ENCODE measurements at places on chromosomes 1 and 21.

DNA sequence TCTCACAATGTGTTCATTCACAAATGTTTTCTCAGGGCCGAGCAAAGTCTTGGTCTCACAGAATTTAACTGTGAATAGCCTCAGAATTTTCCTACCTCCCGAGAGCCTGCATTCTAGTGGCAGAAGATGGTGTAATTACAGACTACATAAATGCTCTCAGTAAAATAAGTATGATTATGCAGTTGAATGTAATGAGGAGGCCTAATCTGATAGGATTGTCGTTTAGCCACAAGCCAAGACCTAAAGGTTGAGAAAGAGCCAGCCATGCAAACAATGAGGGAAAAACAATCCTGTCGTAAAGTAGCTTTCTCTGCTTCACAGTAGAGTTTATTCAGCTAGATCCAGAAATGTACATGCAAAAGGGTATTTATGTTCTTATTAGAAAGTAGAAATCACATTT lies 607.8 kb upstream of the B3GALT2 start:
- no peak for DNase-seq

DNA sequence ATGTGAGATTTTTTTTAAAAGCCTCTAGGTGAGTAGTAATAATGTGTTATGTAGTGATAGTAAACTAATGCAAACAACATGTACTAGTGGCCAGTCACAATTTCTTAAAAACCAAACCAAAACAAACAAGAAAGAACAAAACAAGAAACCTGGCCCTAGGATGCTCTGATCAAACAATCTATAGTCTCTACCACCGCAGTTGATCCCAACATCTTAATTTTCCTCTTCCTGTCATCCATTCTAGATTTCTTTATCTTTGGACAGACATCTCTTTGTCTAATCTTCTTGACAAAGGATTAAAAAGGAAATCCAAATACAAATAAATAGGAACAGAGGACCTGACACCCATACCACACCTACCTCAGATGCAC lies 188.2 kb upstream of the ADAMTS5 start:
- no peak for DNase-seq

GRCh38 chr1:193846876-193847604 lies 660.6 kb upstream of the B3GALT2 start:
- DNase-seq, result no peak

DNA sequence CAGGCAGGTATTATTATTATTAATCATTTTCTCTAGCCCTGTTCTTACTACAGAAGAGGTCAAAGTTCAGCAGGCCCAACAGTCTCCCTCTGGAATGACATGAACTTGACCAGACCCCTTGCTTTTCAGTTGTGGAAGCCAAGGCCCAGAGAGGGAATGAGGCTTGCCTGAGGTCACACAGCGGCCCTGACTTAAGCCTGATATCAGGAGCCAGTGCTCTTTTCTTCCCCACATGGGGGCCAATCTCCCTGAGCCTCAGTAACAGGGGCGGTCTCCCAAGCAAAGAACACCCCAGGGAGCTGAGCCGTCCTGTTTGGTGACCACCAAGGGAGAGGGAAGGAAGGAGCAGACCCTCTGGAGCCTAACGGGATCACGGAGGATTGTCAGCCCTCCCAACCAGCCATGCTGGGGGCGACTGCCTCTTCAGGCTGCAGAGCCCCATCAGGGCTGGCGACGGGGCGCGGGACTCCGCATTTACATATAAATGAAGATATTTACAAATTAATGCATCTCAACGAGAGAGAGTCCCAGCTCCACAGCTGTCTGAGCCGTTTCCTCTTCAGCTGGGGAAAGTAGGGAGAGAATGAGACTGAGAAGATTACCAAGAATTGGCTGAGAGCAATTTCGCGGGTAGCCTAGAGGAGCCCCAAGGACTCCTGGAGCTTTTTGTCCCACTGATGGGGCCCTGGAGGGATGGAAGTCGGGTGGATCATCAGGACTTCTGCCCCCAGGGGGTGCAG lies 186.1 kb upstream of the KLHDC7A start:
- no peak for DNase-seq

- DNase-seq, result no peak
These were observed 42.5 kb downstream of the CNST start for GRCh38 chr1:246608616-246609376.

- DNase-seq, result no peak
These were observed at the start of gene ADGRL2 for GRCh38 chr1:81800695-81801650. Gene ADGRL2, plus strand, starts transcription at chr1:81800934. Its CDS starts 36,051 bp downstream, at chr1:81836985.

- no peak for DNase-seq
These were observed 105.2 kb downstream of the ACBD6 start for GRCh38 chr1:180397175-180397574.

DNA sequence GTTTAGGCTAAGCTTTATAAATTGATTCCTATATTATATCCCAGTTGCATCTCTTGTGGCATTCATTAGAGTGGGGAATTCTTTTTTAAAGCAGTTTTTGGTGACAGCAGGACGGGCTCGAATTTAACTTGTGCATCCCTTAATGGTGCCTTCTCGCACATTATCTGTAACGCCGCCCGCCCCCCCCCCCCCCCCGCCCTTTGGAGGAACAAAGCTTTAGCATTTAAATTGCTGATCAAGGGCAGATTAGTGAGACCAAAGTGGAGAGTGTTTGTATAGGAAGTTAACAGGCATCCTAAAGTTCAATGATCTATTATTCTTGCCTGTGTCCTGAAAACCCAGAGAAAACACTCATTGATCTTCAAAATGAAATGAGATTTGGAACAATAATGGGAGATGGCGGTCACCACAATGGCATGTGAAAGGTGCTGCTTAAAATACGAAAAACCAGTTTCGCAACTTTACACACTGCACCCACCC lies 2.2 kb downstream of the LMO4 start:
- peak; percentile 37 for DNase-seq

DNA sequence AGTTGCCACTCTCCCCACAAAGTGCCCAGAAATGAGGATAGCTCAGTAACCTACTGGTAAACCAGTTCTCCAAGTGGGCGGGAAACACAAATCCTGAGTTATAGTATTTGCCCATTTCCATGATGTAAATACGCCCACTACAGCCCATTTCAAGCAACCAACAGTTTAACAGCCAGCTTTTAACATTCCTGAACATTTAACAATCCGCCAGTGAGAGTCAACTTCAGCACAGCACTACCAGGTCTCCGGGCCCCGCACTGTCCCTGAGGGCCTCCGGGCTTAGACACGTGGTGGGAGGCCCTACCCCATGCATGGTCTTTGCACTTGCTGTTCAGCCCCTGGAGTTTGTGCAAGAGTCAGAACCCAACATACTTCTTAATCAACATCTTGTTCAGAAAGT lies 132.0 kb upstream of the CTTNBP2NL start:
- DNase-seq, result no peak

DNA sequence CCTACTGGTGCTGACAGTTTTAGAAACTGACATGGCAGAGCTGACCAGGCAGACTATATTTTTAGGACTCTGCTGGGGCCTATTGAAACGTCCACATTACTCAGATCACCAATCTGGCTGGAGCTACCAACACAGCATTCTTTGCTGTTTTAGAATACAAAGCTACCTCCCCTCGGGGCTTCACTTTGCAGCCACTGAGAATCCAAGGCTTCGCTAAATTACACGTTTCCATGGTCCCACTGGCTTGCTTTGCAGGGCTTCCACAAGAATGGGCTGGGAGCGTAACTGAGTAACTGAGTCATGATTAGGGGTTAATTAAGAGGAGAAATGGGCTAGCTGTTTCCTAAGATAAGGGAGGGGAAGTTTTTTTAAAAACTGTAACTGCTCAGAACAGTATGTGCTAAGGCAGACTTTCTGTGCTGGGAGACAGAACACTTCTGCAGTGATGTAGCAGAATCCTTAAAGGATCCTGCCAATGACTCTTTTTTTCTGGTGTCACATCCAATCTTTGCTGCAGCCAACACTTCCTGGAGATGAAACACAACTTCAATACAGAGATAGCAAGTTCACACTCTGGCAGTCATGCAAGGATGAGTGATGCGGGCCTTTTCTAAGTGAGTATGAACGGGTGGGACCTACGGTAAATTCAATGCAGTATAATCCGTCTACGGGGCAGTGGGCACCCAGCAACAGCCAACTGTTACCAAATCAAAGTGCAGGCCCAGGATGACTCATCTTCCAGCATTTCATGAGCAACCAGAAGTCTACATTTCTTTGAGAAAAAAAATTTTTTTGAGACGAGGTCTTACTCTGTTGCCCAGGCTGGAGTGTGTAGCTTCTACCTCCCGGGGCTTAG lies 21.5 kb downstream of the NDUFS5 start:
- no peak for DNase-seq

DNA sequence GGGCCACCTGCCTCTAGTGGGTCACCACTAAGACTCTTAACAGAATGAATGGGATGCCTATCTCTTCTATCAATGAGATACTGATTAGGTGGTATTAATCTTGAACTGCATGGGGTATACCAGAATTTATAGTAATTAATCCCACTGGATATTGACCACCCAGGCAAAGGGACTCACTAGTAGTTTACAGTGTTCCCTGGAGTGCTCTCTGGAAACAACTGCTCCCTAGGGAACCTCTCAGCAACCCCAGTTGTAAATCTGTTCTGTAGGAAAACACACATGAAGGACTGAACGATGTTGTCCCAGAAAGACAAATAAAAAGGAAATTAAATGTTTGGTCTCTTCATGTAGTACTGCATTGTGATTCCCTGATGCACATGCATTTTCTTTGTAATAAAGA lies 430.5 kb downstream of the HLX start:
- no peak for DNase-seq

DNA sequence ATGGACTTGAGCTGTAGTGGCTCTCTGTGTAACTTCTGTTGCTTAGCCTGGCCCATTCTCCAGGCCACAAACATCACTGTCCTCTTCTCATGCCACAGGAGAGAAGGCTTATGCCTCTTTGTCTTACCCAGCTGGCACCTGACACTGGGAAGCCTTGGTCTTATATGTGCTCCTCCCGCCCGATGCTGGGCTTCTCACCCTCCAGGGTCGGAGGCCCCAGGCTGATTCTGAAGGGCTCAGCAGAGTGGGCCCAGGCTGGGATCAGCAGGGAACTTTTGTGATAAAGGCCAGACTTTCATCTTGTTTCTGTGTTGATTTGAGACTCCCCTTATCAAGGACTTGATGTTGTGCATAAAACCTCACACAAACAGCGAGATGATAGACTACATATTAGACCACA lies 29.8 kb downstream of the TRPM2 start:
- no peak for DNase-seq

- no peak for DNase-seq
These were observed 6.1 kb downstream of the TFF3 start for GRCh38 chr21:42308914-42309752.

Measured in central memory CD4-positive, alpha-beta T cell (primary cell).